ENCODE measurements at places on chromosomes 11 and 22.

- no peak for DNase-seq
Observed at GRCh38 chr11:109184376-109184775, 237.6 kb upstream of the C11orf87 start.

DNA sequence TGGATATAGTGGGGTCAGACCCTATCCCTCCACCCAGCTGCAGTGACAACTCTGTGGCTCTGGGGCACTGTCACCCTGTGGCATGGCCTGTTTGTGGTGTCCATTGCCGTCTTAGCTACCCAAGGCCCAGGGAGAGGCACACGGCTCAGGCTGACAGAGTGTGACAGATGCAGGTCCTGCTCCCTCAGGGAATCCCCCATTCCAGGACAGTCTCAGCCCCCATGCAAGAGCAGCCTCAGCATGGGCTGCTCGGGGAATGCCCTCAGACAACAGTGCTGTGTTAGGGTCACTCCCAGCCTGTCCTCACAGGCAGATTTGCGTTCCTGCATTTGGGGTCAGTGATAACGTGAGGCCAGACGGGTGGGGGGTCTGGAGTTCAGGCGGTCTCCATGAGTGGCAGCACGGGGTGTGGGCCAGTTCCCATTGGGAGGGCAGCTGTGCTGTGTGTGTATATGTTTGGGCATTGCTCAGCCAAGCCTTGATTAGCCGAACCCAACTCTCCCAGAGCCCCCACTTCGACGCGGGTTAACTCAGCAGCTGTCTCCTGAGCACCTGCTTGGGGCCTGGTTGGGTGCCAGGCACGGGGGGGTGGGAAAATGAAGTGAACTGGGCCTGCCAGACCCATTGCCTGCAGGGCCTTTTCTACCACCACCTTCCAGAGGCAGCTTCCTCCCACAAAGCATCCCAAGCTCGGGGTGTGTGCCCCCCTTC, 5.3 kb upstream of the KCNQ1OT1 start:
- peak; percentile 55 for DNase-seq

GRCh38 chr11:30260813-30261212, 30.0 kb downstream of the FSHB start:
- DNase-seq = no peak

DNA sequence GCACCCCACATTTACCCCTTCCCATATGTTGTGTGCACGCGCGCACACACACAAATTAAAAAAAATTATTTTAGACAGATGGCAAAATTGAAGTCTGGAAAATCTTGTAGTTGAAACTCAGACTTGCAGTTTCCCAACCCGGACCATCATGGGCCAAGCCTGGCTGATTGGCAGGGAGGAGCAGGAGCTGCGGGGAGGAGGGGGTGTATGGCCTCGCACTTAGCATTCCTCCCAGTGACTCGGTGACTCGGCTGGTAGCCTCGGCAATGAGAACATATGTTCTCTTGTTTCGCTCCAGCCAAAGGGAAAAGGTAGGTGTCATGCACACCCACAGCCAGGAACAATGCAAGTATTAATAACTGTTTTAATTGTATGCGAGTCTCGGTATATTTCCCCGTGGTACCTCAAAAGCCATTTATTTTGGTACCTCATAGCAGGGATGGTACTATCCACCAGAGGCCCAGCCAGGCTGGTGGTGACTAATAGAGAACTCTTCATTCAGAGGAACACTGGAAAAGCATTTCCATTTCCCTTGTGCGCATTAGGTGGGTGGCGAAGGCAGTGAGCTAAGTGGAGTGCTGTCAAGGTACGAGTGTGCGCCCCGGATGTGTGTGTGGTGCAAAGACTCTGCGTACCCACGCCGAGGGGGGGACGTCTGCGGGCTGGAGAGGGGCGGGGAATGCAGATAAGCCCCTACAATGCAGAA, 92.5 kb downstream of the DSCAML1 start:
- DNase-seq = no peak

- DNase-seq = no peak
Observed at GRCh38 chr11:119791047-119791446, 62.0 kb upstream of the NECTIN1 start.

- DNase-seq = no peak
Observed at GRCh38 chr22:20488946-20489345, 6.6 kb downstream of the KLHL22 start.
